Activated naive CD4-positive, alpha-beta T cell (primary cell): ENCODE measurements at places on chromosomes 5 and 9.

DNA sequence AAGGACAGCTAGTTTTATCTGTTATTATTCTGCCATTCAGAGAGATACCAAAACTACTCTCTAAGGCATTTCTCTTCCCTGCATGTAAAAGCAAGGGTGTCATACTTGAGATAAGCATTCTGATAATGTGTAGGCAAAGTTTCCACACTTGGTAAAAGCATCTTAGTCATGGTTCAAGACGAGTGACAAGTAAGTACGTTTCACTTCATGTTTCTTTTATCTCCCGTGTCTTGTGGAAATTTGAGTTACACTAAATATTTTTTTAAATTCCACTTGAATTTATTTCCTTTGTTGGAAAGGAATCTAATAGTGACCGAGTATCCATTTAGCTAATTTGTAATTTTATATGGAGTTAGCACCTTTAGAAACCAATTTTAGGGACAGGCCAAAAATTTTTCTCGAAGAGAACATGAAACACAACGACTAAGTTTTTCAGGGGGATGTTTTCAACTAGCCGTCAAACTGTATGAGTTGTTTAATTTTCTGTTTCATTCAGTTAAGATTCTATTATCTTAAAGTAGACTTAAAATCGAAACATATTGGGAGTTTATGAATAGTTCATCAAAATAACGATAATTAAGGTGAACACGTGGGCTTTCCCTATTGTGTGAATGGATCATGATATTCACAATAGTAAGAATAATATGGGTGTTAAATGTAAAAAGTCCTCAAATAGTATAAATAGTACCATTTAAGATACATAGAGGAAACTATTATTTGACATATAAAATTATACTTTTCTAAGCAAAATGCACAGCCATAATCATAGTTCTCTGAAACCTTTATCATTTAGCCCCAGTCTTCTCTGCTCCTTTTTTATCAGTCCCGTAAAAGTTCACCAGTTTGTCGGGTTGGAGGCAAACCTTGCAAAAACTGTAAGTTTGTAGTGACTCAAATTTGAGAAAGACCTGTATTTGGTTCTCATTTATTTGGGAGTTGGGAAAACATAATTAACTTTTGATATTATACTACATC lies 1.6 kb downstream of the RFESD start:
- no peak for DNase-seq

GRCh38 chr5:37840053-37841034 lies 503 bp upstream of the GDNF start:
- no peak for DNase-seq

- DNase-seq, result no peak
These were observed 22.2 kb downstream of the SHB start for GRCh38 chr9:38046661-38047300.

DNA sequence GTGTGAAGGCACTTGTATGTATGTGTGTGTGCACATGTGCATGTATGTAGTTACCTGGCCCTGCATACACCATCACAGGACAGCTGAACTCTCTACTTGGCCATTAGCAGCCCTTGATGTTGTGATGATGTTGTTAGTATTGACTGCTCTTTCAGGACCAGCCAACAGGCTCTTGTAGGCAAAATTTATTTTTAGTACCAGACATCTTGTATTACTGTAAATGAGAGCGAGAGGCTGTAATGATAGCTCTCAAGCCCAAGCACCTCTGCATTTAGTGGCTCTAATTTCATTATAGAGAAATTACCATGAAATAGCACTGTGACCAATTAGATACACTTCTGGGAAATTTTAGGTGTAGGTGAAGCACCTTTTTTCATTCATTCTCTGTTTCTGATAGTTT lies 158.0 kb downstream of the SMARCA2 start:
- DNase-seq, result no peak

DNA sequence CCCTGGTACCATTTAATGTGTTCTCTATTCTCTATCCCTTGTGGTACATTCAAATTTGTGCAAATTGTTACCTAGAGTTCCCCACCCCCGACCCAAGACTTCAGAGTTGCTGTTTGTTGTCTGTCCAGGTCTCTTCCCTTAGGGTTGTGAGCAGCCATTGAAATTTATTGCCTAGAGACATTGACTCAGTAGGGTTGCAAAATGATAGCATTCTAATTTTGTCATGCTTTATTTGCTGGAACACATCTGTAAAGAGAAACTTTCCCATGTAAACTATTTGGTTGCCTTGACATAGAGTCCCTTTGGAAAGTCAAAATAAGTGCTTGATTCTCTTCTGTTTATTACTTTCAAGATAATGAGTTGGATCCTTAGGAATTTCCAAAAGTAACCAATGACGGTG lies 91.7 kb upstream of the KLF9 start:
- DNase-seq, result no peak

DNA sequence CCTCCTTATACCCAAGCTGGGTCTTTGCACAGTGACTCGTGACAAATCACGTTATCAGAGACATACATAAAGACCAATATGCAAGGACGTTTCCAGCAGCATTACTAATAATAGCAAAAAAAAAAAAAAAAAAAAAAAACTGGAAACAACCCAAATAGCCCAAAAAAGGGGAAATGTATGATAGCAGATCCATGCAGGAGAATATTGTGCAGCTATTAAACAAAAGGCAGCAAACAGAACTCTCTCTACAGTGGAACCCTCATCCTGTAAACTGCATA lies 37.7 kb downstream of the C5orf15 start:
- DNase-seq, result no peak

GRCh38 chr5:157159209-157159751 lies 6.8 kb downstream of the GARIN3 start:
- no peak for DNase-seq

GRCh38 chr5:53087171-53087570 lies 22.4 kb downstream of the MOCS2 start:
- no peak for DNase-seq

DNA sequence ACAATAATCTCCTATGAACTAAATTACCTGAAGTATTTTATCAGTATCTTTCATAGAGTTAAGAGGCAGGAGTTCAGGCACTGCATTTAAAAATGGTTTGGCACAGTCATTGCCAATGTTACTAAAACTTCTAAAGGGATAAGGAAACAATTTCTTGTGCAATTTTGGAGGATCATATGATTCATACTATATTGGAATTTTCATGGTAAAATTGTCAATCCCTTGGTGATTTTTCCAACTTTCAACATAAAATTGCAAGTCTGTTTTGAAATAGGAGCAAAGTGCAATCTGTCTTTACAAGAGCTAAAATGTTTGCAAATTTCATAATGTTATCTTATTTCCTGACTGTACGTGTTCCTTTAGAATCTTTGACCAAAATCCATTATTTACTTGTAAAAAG lies 211.1 kb downstream of the DMRTA1 start:
- DNase-seq, result no peak
